Uterus (tissue), 4 donors: ENCODE measurements at places on chromosomes 2 and 18. TPM values are rescaled to one million over a fixed set of nuclear protein-coding genes. Genes with fewer than 3 reads are reported as not detected.

GRCh38 chr2:160278101-160278878 lies 78.2 kb upstream of the ITGB6 start:
- no peaks in the 10 kb centered on the region for H3K27me3 ChIP-seq
- H3K36me3 ChIP-seq: no peaks in the 10 kb centered on the region
- DNase-seq: no peak
- H3K4me1 ChIP-seq: peaks cover 4% of the 10 kb centered on the region
- H3K27ac ChIP-seq: no peak overlapping the region
- H3K4me3 ChIP-seq: no peak overlapping the region

DNA sequence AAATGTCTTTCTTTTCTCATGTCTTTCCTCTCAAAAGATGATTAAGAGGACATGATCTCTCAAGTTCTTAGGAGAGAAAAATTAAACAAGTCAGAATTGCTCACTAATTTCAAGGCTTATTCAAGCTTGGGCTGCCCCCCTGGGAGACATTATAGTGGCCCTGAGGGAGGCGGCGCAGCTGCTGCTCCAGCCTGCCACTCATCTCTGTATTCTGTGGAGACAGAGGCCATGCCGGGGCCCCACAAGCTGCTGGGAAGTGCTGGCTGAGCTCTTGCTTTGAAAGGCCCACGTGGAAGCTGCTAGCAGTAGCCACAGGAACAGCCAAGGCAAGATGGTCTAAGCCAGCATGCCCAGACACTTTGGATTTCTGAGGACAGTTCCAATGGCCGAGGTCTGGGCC lies 267.4 kb downstream of the LNPK start:
- no peak overlapping the region for H3K27ac ChIP-seq
- no peaks in the 10 kb centered on the region for H3K27me3 ChIP-seq
- no peaks in the 10 kb centered on the region for H3K36me3 ChIP-seq
- no peak overlapping the region for H3K4me3 ChIP-seq
- no peak for DNase-seq
- no peaks in the 10 kb centered on the region for H3K4me1 ChIP-seq

DNA sequence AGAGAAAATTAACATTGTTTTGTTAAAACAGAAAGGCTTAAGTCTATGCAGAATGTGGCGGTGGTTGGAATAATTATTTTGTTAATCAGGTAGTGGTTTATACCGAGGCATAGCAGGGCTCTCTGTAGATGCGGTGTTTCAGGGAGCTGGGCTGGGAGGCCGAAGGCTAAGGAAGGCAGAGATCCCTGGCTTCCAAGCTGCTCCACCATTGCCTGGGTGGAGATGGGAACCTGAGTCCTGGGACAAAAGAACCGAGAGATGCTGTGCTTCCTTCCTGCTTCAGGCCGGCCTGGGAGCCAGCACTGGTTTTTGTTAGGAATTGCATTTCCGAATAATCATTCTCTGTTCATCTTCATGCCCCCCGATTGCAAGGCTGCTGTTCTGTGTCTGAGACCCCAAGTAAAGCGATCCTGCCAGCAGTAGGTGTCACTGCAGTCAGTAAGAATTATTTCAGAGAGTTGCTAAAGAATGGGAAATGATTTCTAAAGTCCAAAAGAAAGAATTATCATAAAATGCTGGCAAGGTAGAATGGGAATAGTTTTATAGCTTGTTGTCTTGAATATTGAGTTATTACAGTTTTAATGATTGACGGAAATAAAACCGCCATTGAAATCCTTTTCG lies 824.9 kb downstream of the GALR1 start:
- no peaks in the 10 kb centered on the region for H3K27me3 ChIP-seq
- no peaks in the 10 kb centered on the region for H3K4me1 ChIP-seq
- no peak overlapping the region for H3K4me3 ChIP-seq
- no peak for DNase-seq
- no peaks in the 10 kb centered on the region for H3K36me3 ChIP-seq

DNA sequence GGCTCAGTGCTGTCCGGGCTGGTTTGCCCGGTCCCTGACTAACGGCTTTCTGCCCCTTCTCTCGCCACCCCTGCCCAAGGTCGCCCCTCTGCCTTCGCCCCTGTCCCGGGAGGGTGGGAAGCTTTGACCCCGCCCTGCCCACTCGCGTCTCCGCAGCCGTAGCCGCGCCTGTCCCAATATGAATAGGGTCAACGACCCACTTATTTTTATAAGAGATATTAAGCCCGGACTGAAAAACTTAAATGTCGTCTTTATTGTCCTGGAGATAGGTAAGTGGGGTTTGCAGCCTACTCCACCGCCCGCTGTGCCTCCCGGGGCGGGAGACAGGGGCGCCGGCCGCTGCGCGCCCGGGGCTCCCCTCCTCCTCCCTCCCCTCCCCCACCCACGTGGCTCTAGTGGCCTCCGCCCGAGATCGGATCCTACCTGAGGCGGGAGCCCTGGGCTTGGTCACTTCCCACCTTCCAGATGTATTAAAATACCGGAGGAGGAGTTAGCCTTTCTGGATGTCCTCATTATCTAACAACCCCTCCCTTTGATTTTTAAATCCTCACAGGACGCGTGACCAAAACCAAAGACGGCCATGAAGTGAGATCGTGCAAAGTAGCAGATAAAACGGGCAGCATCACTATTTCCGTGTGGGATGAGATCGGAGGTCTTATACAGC lies 633 bp downstream of the NABP1 start:
- H3K36me3 ChIP-seq: no peaks in the 10 kb centered on the region
- DNase-seq: peak; percentile 59
- no peaks in the 10 kb centered on the region for H3K4me1 ChIP-seq
- peak overlapping the region; percentile 61 for H3K4me3 ChIP-seq

DNA sequence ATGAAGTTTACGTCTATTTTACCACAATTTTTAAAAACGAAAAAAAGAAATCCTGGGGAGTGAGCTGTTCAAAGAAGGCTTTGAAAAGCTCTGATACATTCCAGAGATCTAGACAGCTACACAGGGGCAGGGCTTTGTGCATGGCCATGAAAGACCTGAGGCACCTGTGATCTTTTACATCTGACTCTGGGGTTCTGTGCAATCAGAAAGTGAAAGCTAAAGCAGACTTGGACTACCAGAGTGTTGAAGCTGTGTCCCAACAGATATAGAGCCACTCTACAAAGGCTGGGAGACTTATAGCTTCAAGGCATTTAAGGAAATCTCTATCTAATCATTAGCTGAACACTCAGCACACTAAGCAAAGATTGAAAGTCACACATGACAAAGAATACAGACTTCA lies 34.1 kb downstream of the PARD6G start:
- no peaks in the 10 kb centered on the region for H3K36me3 ChIP-seq
- H3K27ac ChIP-seq: no peak overlapping the region
- H3K27me3 ChIP-seq: no peaks in the 10 kb centered on the region
- H3K4me3 ChIP-seq: no peak overlapping the region

- peaks cover 72% of the 10 kb centered on the region for H3K27me3 ChIP-seq
- no peak for DNase-seq
- no peak overlapping the region for H3K27ac ChIP-seq
- peak overlapping the region; percentile 23 for H3K4me3 ChIP-seq
- no peaks in the 10 kb centered on the region for H3K4me1 ChIP-seq
Measured at GRCh38 chr2:118223511-118223991, 135.3 kb downstream of the INSIG2 start.

- DNase-seq: no peak
- H3K4me3 ChIP-seq: no peak overlapping the region
- H3K4me1 ChIP-seq: no peaks in the 10 kb centered on the region
- H3K36me3 ChIP-seq: no peaks in the 10 kb centered on the region
- no peaks in the 10 kb centered on the region for H3K27me3 ChIP-seq
- no peak overlapping the region for H3K27ac ChIP-seq
Measured at GRCh38 chr2:192159208-192159607, 35.5 kb downstream of the TMEFF2 start.

GRCh38 chr2:108080177-108080576 lies 93.9 kb downstream of the SLC5A7 start:
- H3K4me1 ChIP-seq: no peaks in the 10 kb centered on the region
- H3K27ac ChIP-seq: no peak overlapping the region
- H3K36me3 ChIP-seq: no peaks in the 10 kb centered on the region
- DNase-seq: no peak
- H3K4me3 ChIP-seq: no peak overlapping the region
- no peaks in the 10 kb centered on the region for H3K27me3 ChIP-seq

DNA sequence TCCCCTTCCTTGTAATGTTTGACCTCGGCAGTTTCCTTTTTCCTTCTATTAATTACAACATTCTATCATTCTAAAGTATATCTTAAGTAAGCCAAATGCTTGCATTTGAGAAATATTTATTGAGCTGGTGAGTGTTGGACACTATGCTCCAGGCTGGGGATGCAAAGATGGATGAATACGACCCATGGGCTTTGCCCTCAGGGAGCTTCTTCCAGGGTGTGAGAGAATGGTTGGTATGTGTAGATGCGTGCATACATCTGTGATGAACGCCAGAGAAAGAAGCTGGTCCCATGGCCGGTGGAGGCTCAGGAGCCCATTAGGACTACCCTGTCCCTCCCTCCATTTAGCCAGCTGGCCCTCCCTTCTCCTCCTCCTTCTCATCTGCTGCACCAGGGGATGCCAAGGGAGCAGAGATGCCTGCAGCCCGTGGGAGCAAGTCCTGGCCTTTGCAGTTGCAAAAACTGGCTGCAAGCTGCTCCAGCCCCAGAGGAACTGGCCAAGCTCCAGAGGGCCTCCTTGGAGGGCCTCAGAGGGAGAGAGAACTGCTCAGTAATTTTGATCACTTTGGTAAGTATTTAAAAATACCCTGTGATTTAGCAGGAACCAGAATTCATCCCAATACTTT lies 65.7 kb upstream of the FOSL2 start:
- H3K4me3 ChIP-seq: no peak overlapping the region
- peak overlapping the region; percentile 5 for H3K27ac ChIP-seq
- peak; percentile 64 for DNase-seq
- H3K36me3 ChIP-seq: no peaks in the 10 kb centered on the region

DNA sequence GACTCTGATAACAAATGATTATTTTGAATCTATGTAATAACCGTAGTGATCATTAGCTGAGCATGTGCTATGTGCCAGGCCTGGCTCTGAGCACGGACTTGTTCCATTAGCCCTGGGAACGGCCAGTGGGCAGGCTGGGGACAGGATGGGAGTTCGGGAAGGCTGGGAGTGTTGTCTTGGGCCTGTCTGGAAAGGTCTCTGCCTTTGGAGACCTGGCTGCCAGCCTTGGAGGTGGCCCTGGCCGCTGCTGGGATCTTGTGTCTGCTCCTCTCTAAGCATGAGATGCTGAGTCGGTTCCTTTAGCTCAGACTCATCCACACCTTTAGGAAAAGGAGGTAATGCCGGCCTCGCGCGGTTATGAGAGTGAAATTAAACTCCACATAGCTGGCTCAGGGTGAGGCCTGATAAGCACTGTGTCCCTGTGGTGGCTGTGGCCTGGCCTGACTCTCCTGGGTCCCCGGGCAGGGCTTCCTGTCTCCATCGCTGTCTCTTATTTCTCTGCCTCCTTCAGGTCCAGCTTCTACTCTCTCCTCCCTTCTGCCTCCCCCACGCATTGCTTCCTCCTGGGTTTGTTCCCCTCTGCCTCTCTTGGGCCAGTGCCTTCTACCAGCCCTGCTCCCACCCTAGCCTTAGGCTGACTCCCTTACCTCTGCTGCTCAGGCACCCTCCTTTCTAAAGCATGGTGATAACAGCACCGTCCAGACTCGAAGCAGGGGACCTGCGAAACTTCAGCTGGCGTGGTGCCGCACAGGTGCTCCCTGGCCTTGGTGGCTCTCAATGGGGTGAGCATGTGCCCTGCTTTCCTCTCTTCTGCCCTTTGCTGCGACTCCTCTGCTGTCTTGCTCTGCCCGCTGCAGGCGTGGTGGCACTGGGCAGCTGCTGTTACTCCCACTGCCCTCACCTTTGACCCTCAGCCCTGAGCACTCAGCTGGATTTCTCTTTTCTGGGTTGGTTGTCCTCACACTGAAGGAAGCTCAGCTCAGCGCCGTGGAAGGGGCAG lies 41.8 kb downstream of the NCK2 start:
- no peak for DNase-seq
- H3K36me3 ChIP-seq: no peaks in the 10 kb centered on the region
- H3K4me3 ChIP-seq: no peak overlapping the region
- no peak overlapping the region for H3K27ac ChIP-seq
- H3K27me3 ChIP-seq: no peaks in the 10 kb centered on the region

DNA sequence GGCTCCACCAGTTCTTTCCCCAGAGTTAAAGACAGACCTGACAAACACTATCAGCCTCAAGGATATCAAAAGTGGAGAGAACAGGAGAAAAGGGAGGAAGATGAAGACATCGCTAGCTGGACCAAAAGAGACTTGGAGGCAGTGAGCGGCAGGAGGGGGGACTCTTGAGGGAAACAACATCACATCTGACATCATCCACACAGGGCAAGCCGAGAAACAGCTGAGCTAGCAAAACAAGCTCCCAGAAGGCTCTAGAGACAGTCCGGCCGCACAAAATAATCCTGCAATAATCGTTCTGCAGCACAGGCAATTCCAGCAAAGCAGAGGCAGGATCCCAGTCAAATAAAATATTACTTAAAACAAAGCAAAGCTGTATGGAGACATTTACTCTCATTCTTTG lies 239.8 kb downstream of the EN1 start:
- no peaks in the 10 kb centered on the region for H3K27me3 ChIP-seq
- H3K4me3 ChIP-seq: no peak overlapping the region
- no peak for DNase-seq
- no peaks in the 10 kb centered on the region for H3K4me1 ChIP-seq
- no peak overlapping the region for H3K27ac ChIP-seq
- no peaks in the 10 kb centered on the region for H3K36me3 ChIP-seq

- DNase-seq: no peak
- peaks cover 30% of the 10 kb centered on the region for H3K4me1 ChIP-seq
- no peaks in the 10 kb centered on the region for H3K27me3 ChIP-seq
- peak overlapping the region; percentile 91 for H3K27ac ChIP-seq
- no peaks in the 10 kb centered on the region for H3K36me3 ChIP-seq
Measured at GRCh38 chr2:27370816-27371620, 602 bp downstream of the SNX17 start.

Gene REG3A
- not detected for total RNA-seq

Gene MAP3K19
- total RNA-seq: 0.40 TPM

Gene PFN4
- total RNA-seq: 2.0 TPM

Gene RAX
- total RNA-seq: not detected

Gene DARS1
- total RNA-seq: 62.2 TPM

Gene VIL1
- 0.59 TPM for total RNA-seq

Gene POTEI
- total RNA-seq: 0.35 TPM

Gene APLF
- total RNA-seq: 12.1 TPM

Gene MLPH
- 14.6 TPM for total RNA-seq

Gene KCNG2
- 0.59 TPM for total RNA-seq
